ENCODE measurements at places on chromosomes 7 and 10.

GRCh38 chr7:131076711-131077181, 250.9 kb upstream of the MKLN1 start:
- no peak for DNase-seq

- no peak for DNase-seq
These were observed 73.7 kb downstream of the FOXL3 start for GRCh38 chr7:363626-364025.

- DNase-seq = no peak
These were observed 25.5 kb downstream of the VSIR start for GRCh38 chr10:71747551-71748523.

DNA sequence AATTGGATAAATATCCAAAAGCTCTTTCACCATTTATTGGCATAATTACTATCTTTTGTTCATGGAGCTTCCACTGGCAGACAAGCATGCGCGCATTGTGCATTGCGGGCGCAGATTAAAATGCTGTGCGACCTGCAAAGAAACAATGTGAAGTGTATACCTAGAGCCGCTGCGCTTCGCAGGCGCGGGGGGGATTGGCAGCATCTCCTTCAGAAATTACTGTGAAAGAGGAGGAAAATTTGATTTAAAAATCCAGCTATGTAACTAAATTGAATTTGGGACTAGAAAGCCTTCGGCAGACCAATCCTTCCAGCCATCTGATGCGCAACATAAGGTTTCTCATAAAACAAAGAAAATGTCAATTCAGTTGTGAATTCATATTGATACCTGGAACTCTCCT, 10.3 kb upstream of the NPM3 start:
- DNase-seq = no peak

Measured in liver (tissue), 10 donors.